ENCODE measurements at places on chromosomes 11 and 22. TPM values are rescaled to one million over a fixed set of nuclear protein-coding genes. Genes with fewer than 3 reads are reported as not detected.

Gene RBMXL2
- not detected for total RNA-seq

Gene LARGE2
- not detected for total RNA-seq

Gene BUD13
- 12.7 TPM for total RNA-seq

Gene MRGPRE
- total RNA-seq: not detected

Gene RTN4RL2
- total RNA-seq: 1.1 TPM

Gene OR2D2
- not detected for total RNA-seq

Gene CDC42EP2
- 20.9 TPM for total RNA-seq

Gene KCNC1
- not detected for total RNA-seq

Gene ZW10
- 11.8 TPM for total RNA-seq

Gene C11orf97
- total RNA-seq: not detected

Gene PTPN5
- total RNA-seq: 1.5 TPM

Gene PRAME
- total RNA-seq: not detected

Gene TTC9C
- 21.1 TPM for total RNA-seq

Gene CHRM1
- not detected for total RNA-seq

Gene SCN3B
- total RNA-seq: 0.16 TPM

Gene POU2AF2
- not detected for total RNA-seq

Gene BTG4
- total RNA-seq: not detected

Gene TYMP
- 68.3 TPM for total RNA-seq

Gene TMEM151A
- 0.13 TPM for total RNA-seq

Gene NOX4
- 91.9 TPM for total RNA-seq

Gene MS4A1
- 1.2 TPM for total RNA-seq

Gene SCARF2
- 35.4 TPM for total RNA-seq

Gene OR2AG2
- total RNA-seq: not detected

Gene AMPD3
- 7.8 TPM for total RNA-seq

Gene SLC22A6
- not detected for total RNA-seq

Gene MISFA
- 1.8 TPM for total RNA-seq

Gene PRSS23
- 109 TPM for total RNA-seq

Gene EHF
- total RNA-seq: 0.75 TPM

Gene HBB
- 2,087 TPM for total RNA-seq

Gene CHRM4
- total RNA-seq: 0.29 TPM

Gene TBX1
- 5.6 TPM for total RNA-seq

Gene PRG3
- total RNA-seq: not detected

Gene GLYATL1B
- total RNA-seq: not detected

Gene RFPL1
- total RNA-seq: not detected

Gene XKR3
- total RNA-seq: not detected

Gene CTTN
- total RNA-seq: 280 TPM

Gene ZNF215
- 0.93 TPM for total RNA-seq

Gene AGBL2
- total RNA-seq: 0.75 TPM

Gene CBLIF
- not detected for total RNA-seq

All from aorta (tissue), 5 donors.